ENCODE measurements at places on chromosomes 7 and 10.

GRCh38 chr10:72792288-72792687 is 100.3 kb downstream of the MCU start:
- DNase-seq, result no peak

- no peak for DNase-seq
These were observed 12.4 kb upstream of the SERPINE1 start for GRCh38 chr7:101114492-101114891.

DNA sequence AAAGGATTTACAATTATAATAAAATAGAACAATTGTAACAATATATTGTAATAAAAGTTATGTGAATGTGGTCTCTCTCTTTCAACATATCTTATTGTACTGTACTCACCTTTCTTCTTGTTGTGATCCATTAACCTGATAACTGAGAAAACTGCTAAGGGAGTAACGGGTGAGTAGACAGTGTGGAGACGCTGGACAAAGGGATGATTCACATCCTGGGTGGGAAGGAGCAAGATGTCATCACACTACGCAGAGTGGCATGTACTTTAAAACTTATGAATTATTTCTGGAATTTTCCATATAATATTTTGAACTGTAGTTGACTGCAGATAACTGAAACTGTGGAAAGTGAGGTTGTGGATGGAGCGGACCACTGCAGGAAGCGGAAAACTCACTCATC is 91.2 kb upstream of the PLPP4 start:
- DNase-seq, result no peak

GRCh38 chr10:48456808-48457761 is 147.8 kb downstream of the ARHGAP22 start:
- no peak for DNase-seq

DNA sequence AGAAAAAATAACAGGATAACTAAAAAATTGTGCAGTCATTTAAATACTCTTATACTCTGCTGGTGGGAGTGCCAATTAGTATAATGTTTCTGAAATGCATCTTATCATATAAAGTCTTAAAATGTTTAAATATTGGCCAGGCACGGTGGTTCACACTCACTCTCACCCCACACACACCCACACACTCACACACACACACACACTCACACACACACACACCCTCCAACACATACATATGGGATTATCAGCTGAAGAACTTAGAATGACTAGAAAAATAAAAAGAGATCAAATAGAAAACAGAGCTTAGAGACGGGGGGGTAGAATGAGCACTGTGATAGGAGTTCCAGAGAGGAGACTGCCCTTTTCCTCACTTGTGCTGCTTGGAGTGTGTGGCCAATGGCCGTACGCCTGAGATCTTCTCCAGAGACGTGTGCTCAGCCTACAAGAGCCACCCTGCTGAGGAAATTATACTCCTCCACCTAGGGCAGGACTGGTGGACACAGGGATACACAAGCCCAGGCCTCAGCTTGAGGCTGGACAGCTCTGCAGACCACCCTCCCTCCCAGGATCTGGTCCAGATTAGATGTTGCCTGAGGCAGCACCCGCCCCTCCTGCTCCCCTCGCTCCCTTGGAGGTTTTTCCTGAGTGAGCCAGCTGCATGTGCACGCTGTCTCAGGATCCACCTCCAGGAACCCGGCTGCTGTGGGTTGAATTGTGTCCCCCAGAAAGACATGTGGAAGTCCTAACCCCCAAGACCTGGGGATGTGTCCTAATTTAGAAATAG is 26.5 kb upstream of the PRKAG2 start:
- DNase-seq, result no peak
